ENCODE measurements at places on chromosomes 12 and 14. TPM values are rescaled to one million over a fixed set of nuclear protein-coding genes. Genes with fewer than 3 reads are reported as not detected.

Gene HVCN1
- total RNA-seq: 7.5 TPM

Gene PTCSC3
- not detected for total RNA-seq

GRCh38 chr14:35786856-35787255 is 22.2 kb downstream of the RALGAPA1 start:
- DNase-seq: no peak

DNA sequence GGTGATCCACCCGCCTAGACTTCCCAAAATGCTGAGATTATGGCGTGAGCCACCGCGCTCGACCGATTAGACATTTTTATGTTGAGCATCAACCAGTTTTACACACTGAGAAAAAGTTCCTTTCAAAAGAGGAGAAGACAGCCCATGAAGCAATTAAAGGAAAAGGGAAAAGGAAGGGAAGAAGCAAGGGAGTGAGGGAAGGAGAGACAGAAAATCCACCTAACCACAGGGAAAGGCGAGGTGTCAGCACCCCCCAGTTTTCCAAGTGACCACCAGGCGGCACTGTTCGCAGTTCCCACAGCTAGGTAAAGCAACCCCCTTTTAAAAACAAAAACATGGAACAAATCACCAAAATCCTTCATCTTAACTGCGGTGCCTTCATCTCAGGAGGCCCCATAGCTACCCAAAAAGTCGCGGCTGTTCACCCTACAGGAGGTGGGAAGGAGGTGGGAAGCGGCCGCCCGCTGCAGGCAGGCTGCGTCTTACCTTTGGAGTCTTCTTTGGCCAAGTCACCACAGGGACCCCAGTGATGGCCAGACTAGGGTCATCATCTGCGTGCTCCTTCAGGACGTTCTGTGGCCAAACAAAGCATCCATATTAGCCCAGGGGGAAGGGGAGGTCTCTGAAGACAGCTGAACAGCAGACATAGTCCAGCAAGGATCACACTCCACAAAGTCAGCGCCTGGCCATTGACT is 86.6 kb downstream of the KDM2B start:
- DNase-seq: peak; percentile 65

- no peak for DNase-seq
Measured at GRCh38 chr14:82854131-82854530, 1320.5 kb upstream of the SEL1L start.

GRCh38 chr12:57764662-57765002 is 2.2 kb downstream of the CYP27B1 start:
- no peak for DNase-seq

GRCh38 chr12:107485731-107486130 is 199.9 kb upstream of the PWP1 start:
- DNase-seq: no peak

GRCh38 chr12:92414170-92415070 is 268.8 kb upstream of the BTG1 start:
- no peak for DNase-seq

DNA sequence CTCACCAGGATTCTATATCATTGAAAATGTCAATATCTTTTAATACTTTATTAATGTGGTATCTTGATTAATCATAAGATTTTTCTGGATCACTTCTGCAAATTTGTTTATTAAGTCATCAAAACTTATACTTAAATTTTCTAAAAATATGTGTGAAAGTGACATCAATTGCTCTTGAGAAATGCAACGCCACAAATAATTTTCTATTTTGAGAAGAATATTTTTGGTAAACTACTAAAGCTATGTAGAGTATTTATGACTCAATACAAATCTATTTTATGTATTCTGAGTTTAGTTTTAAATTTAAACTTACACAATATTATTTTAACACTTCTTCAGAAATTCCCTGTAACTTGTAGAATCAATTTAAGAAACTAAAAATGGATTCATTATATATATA is 263.3 kb downstream of the RASSF9 start:
- DNase-seq: no peak

DNA sequence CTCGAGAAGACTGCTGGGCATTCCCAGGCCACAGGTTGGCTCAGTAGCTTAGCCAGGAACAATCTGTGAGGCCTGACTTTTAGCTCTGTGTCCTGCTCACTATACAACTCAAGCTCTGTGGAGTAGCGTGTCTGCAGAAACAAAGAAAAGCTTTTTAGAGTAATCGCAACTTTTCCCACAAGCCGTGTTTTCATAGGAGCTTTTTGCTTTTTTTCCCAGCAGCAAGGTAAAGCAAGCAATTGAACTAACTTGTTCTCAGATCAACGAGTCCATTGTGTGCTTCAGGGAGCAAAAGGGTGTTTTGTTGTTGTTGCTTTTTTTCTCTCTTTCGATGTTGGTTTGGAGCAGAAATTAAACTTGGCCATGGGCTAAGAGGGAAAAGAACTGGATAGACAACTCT is 97.3 kb upstream of the BCL2L14 start:
- DNase-seq: no peak
